ENCODE measurements at places on chromosomes 11 and 22.

- DNase-seq = no peak
Observed at GRCh38 chr11:117591316-117592039, 205.5 kb downstream of the DSCAML1 start.

- no peak for DNase-seq
Observed at GRCh38 chr11:63599211-63600122, 14.8 kb downstream of the PLAAT3 start.

- DNase-seq = no peak
Observed at GRCh38 chr11:117898059-117898458, 21.6 kb upstream of the FXYD6 start.

DNA sequence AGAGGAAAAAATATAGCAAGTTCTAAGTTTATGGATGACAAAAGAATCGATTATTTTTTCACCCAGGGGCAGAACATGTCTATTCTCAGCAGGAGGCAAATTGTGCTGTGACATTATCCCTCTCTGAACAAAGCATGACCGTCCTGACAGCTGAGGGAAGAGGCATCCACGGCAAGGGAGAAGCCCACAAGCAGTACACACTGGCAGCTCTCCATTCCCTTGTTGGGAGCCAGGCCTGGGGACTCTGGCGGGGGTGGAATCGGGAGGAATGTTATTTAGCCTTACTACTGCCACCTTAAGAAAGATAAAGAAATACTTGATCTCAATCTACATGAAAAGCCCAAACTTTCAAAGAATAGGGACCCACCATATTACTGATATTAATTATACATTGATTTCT lies 3.4 kb downstream of the KIRREL3 start:
- no peak for DNase-seq

- no peak for DNase-seq
Observed at GRCh38 chr11:80515097-80515496, 1074.3 kb upstream of the TENM4 start.

GRCh38 chr11:20017320-20017719 lies 143.0 kb downstream of the DBX1 start:
- no peak for DNase-seq

DNA sequence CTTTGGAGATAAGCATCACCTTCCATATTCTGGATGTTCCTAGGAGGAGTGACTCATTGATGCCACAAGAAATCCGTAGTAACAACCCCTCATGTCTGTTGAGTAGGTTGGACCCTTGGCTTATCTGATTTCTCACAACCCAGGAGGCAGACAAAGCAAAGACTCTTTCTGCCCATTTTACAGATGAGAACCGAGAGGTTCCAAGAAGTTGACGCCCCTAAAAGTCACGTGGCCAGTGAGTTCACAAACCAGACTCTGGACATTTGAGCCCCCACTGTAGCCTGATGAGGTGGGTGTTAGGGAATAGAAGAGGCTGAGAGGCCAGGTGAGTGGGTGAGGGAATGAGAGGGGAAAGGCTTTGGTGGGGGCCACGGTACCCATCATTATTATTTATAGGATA lies 70.3 kb downstream of the TSPAN18 start:
- no peak for DNase-seq

GRCh38 chr22:40178417-40179409 lies 988 bp downstream of the TNRC6B start:
- no peak for DNase-seq

- DNase-seq = peak; percentile 62
Observed at GRCh38 chr11:46529095-46529905, 64.5 kb downstream of the AMBRA1 start.

DNA sequence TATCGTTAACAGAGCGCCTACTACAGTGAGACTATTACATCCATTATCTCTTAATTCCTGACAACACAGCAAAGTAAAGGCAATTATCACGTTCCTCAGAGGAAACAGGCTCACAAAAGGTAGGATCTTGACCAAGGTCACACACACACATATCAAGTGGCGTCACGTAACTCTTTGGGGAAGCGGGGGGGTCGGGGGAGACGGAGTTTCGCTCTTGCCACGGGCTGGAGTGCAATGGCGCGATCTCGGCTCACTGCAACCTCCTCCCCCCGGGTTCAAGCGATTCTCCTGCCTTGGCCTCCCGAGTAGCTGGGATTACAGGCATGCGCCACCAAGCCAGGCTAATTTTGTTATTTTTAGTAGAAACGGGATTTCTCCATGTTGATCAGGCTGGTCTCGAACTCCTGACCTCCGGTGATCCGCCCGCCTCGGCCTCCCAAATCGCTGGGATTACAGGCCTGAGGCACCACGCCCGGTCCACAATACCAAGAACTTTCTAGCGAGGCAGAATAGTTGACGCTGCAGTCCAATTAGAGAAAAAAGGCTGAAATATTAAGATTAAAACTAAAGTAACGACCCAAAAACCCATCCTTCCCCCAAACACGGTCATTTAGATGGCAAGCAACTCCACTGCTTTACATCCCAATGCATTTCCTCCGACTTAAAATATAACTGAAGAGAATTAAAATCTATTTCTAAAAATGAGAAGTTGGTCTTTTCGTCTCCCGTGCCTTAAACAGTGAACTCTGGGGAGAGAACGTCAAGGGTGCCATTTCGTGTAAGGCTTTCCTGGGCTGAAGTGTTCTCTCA lies 1.2 kb downstream of the DDX17 start:
- peak; percentile 24 for DNase-seq

DNA sequence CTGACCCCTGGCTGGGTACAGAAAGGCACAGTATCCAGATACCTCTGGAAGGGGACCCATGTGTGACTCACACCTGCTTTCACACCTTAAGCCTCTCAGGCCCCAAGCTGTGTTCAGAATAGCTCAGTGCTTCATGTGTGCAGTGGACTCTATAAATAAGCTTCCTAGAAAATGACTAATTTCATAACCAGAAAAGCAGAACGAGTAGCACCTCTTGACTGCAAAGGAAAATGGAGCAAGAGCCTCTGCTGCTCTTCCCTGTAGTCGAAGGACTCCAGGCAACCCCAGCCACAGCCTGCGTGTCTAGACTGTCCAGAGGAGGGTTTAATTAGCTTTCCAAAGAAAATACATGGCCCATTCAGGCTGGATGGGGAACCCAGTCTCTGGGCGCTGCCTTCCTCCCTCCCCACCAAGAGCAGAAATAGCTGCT lies 23.1 kb downstream of the PTPN5 start:
- DNase-seq = peak; percentile 37

DNA sequence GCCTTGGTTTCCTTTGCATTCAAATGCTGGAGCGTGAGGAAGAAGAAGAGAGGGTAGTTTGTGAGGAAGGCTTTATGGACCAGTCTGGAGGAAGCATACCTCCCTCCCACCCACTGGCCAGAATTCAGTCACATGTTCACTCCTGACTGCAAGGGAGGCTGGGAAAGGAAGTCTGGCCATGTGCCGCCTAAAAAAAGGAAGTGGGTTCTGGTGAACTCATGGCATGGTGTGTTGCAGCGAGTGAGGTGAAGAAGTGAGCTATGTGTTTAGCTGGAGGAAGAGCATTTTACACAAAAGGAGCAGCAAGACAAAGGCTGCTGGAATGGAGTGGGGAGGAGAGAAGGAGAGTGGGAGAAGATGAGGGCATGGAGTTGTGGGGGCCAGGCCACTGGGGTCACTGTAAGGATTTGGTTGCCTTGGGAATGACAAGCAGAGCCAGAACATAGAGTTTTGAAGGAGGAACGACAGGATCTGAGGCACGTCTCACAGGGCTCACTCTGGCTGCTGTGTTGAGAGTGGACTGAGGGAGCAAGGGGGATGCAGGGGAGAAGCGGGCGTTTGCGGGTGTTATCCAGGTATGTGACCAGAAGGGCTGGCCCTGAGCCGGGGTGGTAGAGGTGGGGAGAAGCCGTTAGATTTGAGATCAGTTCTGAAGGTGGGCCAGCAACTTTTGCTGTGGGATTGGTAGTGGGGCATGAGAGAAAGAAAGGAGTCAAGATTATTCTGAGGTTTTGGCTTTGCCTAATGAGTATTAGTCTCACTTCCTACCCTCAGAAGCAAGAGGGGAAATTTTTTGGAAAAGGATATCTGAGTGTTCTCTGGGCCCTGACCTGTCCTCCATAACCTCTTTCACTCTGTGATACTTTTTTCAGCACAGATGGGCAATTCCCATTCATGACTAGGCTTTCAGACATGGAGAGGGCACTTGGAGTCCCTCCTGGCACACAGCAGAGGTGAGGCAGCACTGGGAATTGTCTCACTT lies 26.4 kb downstream of the BMAL1 start:
- no peak for DNase-seq

- DNase-seq = no peak
Observed at GRCh38 chr11:73393011-73393380, 16.8 kb downstream of the RELT start.

GRCh38 chr11:116114198-116114651 lies 610.0 kb upstream of the CADM1 start:
- no peak for DNase-seq

GRCh38 chr22:34993548-34993947 lies 72.4 kb upstream of the ISX start:
- no peak for DNase-seq

DNA sequence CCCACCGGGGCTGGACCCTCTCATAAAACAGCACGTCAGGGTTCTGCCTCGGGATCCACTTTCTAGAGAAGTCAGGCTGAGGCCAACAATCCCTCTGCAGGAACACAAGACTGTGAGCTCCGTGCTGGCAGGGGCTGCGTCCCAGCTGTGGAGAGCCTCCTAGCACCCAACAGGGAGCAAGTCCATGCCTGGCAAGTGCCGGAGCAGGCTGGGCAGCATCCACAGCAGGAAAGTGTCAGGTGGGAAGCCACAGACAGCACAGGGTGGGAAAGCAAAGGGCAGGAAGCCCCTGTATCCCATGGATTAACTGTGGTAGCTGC lies 682.3 kb downstream of the TBC1D22A start:
- DNase-seq = no peak

DNA sequence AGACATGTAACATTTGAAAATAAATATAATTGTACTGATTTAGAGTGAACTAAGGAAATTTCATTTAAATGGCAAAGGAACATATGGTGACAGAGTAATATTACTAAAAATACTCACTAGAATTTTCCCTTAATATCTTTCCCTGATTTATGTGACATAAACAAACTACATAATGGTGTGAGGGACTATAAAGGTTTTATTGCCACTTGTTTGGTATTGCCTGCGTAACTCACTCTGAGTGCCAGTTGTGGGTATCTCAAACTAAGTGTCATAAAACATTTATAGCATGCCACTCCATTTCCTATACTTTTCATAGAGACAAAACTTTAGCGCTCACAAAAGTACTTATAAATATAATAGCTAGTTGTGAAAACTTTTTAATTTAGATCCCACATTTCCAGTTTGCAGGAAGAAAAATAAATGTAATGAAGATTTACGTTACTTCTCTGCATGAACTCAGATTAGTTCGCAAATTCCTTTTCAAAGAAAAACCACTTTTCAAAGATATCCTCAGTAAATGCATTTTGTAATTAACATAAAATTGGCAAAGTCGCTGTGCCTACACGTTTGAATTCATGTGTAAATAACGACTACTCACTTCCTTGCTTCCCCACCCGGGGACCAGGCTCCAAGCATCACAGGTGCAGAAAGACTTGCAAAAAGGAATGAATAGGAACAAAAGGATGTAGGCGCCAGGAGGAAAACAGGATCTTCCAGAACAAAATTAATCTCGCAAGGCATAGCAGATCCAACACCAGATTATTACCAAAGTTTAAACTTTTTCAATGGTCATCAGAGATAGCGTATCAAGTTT lies 1.6 kb upstream of the QSER1 start:
- no peak for DNase-seq

GRCh38 chr22:16806401-16806800 lies 18.8 kb downstream of the XKR3 start:
- no peak for DNase-seq

GRCh38 chr11:65590240-65590738 lies 5.3 kb downstream of the KCNK7 start:
- no peak for DNase-seq

GRCh38 chr11:119519796-119520195 lies 96.8 kb upstream of the THY1 start:
- no peak for DNase-seq

GRCh38 chr11:117071344-117071787 lies 26.9 kb downstream of the SIK3 start:
- DNase-seq = no peak

DNA sequence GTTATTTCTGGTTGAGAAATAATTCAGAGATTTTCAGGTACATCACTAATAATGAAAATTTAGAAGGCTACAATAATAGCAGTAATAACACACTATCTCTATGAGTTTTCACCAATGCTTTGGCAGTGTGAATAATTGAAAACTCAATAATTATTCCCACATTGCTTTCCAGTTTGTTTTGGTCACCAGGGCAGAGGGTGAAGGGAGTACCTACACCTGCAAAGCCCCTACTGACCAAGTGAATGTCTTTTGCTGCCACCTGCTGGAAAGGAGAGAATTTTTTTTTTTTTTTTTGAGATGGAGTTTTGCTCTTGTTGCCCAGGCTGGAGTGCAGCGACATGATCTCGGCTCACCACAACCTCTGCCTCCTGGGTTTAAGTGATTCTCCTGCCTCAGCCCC lies 3.2 kb downstream of the NELL1 start:
- no peak for DNase-seq

DNA sequence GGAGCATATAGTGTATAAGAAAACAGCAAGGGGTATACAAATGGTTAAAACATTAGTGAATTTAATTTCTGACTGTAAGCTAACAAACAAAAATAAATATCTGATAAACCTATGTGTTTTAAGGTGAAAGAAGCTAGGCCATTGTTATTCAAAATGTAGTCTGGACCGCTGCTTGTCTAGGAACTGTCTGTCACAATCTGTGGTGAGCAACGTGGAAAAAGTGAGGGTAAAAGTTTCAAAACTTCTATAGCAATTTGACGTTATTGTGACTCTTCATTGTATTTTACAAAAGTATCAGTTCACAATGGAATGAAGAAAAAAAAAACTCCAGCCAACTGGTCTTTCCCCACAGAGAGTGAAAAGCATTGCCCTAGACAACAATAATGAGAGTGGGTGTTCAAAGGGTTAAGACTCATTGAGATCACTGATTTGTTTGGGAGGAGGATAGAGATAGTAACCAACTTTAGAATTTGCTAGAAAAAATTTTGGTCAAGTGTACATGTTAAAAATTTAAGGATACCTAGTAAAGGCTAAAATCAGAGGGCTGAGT lies 79.1 kb downstream of the UVRAG start:
- no peak for DNase-seq

- peak; percentile 43 for DNase-seq
Observed at GRCh38 chr11:74255741-74256375, 55.6 kb downstream of the P4HA3 start.

GRCh38 chr11:1222491-1223345 lies at the start of gene MUC5B:
MUC5B (plus strand) TSS chr11:1223066; CDS start chr11:1223124, 58 bp downstream.
- DNase-seq = peak; percentile 25

DNA sequence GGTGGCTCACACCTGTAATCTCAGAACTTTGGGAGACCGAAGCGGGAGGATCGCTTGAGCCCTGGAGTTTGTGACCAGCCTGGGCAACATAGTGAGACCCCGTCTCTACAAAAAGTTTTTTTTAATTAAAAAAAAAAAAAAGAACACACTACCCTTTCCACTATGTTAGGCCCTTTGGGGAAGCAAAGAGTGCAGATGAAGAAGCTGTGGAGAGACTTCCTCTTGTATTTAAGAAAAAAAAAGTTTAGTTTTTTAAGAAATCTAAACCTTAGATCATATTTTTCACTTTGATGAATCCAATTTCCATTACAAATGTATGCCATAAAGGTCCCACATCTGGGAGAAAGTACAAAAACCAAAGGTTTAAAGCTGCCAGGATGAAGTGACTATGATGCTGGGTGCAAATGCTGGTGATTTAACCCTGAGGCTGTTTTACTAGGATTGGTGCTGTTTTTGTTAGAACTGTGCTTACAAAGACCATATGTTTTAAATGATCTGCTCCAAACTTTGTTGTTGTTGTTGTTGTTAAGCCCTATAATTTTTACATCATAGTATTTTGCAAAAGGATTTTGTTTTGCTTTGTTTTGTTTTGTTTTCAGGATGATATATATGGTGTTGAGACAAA lies 28.9 kb upstream of the ACER3 start:
- DNase-seq = no peak

Data from GM12892 (cell line).